ENCODE measurements at places on chromosomes 5 and 9.

GRCh38 chr5:76811214-76811613 lies 7.6 kb upstream of the F2RL1 start:
- DNase-seq: no peak

DNA sequence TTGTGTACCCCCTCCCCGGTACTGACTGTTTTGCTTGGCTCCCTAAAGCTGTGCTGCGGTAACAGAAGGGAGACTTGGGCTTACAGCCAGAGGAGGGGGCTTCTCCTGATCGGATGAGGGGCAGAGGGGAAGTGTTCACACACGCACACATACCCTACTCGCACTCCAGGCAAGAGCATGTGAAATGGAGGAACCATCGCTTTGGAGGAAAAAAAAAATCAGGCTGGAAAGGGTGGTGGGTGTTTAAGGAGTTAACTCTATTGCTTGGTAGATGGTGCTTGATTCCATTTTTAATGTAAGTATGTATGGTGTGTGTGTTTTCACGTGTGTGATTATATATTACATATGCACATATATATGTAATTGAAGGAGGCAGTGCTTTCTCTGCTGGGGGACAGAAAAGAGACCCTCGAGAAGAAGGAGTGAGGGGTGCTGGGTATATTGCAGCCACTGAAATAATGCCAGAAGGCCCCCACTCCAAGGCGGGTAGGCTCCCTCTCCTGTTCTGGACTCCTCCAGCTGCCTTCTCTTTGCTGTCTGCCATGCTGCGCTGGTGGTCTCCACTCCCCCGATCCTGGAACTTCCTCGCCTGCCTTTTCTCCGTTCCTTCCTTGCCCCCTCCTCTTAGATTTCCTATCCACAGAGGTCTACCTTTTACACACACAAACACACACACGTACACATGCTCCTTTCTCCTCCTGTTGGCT lies 721 bp downstream of the GRIA1 start:
- no peak for DNase-seq

DNA sequence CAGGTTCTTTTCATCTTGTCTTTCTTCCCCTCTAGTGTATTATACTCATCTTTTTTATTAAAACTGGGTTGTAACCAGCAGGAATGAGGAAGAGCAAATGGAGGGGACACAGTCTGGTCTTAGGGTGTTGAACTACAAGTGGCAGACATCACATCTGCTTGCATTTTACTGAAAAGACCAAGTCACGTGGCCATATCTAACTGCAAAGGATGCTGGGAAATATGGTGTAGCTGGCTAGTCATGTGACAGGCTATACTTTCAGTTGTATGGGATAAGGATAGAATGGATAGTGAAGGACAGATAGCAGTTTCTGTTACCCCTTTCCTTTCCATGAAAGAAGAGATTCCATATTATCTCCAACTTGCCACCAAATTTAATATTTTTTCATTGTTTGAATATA lies 13.0 kb upstream of the FGD3 start:
- DNase-seq: no peak

DNA sequence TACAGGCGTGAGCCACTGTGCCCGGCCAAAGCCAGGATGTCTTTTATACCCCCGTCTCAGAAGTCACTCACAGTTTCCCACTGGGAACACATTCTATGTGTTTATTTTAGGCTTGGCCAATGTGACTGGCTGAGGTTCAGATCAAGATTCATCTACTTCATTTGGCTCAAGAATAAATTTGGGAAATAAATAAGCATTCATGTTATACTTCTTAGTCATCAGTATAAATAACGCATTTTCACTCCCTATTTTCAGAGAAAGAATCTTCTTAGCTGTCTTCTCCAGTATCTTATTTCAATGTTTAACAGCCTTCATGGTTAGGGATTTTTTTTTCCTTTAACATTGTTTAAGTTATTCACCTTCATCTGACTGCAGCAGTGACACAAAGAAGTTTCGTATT lies 11.8 kb downstream of the S100Z start:
- no peak for DNase-seq

DNA sequence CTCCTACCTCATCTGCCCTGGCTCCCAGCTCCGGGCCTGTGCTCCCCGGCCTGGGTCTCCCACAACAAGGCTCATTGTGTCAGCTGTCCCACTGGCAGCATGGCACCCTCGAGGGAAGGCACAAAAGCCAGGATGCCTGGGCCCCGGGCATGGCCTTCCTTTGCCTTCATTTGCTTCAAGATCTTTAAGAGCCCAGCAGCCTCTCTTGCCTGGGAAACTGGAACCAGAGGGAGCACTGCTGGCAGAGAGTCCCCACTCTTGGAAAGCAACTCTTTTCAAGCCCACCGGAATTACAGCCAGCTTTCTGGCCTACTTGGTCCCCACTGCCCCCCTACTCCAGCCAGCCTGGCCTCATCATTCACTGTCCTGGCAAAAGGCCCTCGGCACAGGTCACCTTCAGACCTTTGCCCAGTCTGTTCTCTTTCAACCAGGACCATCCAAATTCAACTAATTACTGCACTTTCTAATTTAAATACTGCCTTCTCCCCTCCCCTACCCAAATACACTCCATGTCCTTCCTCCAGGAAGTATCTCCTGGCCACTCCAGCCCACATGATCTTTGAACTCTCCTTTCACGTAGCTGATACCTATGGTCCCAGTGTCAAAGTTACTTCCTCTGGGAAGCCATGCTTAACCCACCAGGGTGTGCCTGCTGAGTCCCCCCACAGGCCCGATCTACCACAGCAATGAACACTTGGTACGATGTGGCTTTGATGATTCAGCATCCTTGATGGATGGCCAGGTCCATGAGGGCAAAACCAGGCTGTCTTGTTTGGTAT lies 8.9 kb downstream of the ZER1 start:
- DNase-seq: no peak

DNA sequence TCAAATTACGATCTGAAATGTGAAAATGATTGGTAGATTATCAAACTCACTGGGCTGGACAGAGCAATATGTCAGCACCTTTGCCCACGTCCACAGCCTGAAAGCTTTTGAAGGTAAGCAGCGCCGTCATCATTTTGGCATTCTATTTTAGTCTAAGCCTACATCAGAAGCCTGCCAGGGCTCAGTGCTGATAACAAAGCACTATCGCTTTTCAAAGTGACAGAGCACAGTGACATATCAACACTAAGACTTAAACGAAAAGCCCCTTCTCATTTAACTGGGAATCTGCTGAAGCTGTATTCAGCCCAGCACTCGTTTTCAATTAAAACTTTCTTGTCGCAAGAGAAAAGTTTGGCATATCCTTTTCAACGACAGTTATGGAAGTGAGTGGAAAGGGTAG lies 1076.3 kb downstream of the PTPRD start:
- no peak for DNase-seq

DNA sequence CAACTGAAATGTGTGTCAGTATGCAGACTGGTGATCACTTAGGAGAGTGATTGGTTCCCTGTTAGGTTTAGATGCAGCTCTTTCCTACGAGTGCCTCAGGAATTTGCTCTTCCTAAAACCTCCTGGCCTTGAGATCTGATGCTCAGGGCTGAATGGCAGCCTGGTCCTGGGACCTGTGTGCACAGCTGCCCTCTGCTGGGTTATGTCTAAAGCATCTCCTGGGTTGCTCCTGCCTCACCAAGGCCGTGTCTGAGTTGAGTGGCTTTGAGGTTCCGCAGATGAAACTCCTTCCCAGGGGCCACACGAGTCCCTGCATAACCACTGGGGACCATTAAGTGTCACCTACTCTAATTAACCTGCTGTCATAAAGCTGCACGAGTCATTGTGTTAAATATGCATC lies 59.5 kb downstream of the MVB12B start:
- DNase-seq: no peak

GRCh38 chr5:133696006-133696584 lies 83.8 kb upstream of the FSTL4 start:
- no peak for DNase-seq

All from CD4-positive, alpha-beta T cell treated with Interleukin-15 for 1 hour (primary cell).